ENCODE measurements at places on chromosomes 5 and 9.

GRCh38 chr9:69476016-69476415 lies 151.0 kb downstream of the ENTREP1 start:
- no peak for DNase-seq

GRCh38 chr9:82445556-82445955 lies 457.0 kb downstream of the SPATA31D1 start:
- no peak for DNase-seq

GRCh38 chr9:78278177-78278777 lies 18.6 kb upstream of the PSAT1 start:
- no peak for DNase-seq

DNA sequence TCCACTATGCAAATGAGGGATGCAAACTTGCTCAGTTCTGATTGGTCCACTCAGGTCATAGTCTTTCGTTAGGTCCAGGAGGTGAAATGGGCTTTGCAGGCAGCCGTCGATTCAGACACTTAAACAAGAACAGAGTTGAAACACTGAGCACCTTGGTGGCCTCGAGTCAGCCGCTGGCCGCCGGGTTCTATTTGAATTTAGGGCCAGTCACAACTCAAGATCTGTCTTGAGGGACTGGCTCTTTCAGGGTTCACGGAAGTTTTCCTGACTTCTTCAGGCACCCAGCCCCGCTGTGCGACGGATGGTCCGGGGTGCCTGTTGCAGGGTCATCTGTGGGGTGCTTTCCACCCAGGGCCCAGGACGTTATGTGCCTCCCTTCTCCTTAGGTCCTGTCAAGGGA lies 412.8 kb upstream of the IRX4 start:
- no peak for DNase-seq

DNA sequence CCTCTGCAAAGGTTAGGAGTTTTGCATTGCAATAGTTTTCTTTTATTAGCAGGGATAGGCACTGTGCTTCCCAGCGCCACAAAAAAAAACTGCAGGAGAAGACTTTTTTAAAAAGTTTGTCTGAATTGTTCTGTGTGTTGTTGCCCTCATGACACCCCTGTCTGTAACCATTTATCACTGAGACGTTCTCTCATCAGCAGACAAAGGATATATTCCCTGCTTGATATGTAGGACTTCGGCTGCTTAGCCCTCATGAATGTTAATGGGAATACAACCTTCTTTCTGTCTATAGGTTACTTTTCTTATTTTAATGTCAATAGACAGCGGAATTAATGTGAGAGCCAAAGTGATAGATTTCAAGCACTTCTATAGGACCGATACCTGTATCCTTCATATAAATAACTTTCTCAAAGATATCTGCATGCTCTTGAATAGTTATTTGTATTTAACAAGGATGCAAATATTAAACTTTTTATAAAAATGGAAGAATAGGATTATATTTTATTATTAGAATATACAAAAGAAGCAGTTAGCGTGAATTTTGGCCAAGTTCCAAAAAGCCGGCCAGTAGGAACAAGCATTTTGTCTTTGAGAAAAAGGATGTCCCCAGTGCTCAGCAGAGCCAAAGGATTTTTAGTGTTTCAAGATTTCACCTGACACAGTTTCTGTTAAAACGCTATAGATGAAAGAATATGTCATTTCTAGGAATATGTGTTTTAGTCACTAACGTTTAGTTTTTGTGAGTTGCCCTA lies 1.5 kb upstream of the LYSMD3 start:
- DNase-seq: no peak

DNA sequence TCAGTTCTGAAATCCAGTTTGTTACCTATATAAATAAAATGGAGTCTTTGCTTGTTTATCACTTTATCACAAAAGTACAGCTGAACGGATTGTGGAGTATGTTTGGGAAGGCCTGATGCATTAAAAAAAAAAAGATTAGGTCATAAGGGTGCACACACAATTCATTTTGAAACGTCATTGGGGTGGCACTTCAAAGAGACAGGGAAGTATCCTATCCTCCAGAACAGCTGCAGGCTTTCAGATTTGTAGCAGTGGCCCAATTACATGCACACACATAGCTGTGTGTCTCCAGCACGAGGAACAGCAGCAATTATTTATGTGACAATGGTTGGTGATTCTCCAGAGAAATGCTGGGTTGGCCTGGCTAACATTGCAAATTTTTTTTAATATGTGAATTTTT lies 46.8 kb upstream of the FER start:
- no peak for DNase-seq

- no peak for DNase-seq
These were observed 17.4 kb downstream of the EGR1 start for GRCh38 chr5:138482638-138483037.

DNA sequence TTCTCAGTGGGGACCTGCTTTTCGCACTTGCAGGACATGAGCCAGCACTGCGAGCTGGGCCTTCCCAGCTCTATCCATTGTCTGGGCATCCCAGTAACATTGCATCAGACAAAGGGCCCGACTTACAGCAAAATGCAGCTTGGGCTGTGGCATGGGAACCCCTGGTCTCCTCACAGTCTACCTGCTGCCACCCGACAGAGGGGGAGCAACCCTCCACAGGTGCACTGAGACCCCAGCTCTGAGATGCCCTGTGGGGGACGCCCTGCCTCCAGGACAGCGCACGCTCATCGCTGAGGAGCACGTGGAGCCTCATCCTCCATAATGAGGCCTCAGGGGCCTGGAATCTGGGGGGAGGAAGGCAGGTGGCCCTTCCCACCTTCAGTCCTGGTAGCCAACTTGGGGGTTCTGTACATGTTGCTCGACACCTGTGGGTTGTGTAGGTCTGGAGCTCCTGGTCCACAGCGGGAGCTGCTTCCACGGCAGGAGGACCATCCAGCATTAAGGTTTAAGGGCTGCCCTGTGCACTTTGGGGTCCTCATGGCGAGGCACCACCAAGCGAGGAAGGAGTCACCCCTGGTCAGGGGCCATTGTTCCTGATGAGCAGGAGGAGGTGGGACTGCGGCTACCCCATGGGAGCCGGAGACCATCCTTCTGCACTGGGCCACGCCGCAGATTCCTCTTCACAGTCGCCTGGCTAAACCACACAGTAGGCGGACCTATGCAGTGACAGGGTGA lies 376.5 kb upstream of the IRX1 start:
- DNase-seq: no peak

GRCh38 chr5:74295676-74296075 lies 344.9 kb downstream of the ENC1 start:
- DNase-seq: no peak

DNA sequence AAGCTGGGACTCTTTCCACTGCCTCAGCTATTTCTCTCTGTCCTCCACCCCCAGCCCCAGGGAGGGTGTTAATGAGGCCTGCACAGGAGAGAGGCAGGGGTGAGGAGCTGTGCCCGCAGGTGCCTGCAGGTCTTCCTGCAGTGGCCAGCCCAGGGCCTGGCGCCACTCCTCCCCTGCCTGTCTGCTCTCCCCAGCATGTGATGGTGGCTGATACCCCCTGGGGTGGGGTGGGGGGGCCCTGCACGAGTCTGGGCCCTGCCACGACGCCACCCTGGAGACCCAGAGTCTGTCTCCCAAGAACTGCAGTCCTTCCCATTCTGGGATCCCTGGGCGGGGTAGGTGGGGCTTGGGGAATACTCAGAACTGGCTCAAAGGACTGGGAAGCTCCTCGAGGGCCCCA lies 166.4 kb upstream of the SMIM23 start:
- DNase-seq: no peak

- DNase-seq: no peak
These were observed 542.6 kb downstream of the CSNK1G3 start for GRCh38 chr5:124054564-124054963.

- no peak for DNase-seq
These were observed 262.5 kb downstream of the NFIB start for GRCh38 chr9:14051419-14051818.

DNA sequence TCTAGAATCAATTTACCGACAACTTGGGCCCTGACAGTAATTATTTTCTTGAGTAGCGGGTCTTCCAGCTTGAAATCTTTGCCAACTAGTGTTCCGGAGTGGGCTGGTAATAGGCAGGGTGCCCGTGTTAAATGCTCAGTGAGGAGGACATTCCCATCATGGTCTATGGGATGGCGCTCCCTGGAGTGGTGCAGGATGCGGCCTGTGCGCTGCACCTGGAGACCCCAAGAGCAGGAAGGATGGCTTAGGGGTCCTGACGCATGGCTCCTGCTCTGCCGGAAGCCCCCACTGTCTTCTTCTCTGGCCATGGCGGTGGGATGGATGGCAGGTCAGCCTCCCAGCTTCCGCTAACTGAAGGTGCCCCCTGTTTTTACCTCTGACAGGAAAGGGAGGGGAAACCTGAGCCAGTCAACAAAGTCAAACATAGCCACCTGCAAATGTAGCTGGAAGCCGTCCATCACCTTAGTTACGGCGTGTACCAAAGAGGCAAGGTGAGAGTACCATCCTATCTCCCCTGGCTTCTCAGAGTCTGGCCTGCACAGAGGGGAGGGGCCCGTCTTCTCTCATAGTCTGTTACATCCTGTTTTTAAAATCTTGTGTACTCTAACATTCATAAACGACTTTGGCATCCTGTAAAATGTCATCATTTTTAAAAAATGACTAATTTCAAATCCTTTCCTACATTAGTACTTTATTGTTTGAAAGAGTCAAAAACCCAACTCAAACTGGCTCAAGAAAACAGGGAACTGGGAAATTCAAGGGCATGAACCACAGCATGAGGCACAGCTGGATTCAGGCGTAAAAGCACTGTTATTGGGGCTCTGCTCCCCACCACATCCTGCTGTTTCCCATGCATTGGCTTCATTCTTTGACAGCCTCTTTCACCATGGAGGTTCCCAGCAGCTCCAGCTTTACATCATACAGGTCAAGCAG lies 28.5 kb upstream of the UNC5A start:
- no peak for DNase-seq

DNA sequence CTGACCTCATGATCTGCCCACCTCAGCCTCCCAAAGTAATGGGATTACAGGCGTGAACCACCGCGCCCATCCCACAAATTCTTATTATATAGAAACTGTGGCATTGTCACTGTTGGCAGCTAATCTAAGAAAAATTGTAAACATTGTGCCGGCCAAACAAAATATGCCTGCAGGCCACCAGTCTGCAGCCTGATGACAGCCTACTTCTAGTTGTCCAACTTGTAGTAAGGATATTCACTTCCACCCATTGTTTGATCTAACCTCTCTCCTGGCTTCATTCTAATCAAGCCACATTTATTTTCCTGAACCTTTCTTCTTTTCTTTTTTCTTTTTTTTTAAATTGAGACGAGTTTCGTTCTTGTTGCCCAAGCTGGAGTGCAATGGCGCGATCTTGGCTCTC lies 13.7 kb upstream of the TMED9 start:
- DNase-seq: no peak

DNA sequence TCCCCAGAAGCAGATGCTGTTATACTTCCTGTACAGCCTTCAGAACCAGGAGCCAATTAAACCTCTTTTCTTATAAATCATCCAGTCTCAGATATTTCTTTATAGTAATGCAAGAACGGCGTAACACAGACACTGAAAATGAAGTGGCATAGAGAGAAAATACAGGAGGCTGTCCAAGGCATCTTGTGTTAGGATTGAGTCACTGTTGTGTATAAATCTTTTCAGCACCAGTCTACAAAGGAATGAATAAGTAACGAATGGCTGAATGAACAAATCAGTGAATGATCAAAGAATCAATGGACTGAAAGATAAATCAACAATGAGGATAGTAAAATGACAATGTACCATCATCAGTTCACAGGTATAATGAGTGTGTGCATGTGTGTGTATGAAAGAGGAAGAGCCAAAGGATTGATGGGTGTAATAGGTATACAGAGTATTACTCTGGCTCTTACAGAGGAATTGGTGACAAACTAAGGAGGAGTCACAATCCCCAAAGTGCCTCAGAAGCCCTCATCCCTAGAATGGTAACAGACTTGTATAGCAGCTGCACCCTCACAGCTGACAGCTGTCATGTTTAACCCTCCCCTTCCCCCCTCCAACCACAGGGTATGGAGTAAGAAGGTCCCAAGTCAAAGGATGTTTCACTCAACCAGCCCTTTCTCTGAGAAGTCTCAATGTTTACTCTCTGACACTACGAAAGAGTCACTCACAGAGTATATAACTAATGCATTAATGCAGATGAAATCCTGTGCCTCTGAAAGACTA lies 29.8 kb upstream of the MIER3 start:
- no peak for DNase-seq

GRCh38 chr5:5050801-5051200 lies 89.3 kb upstream of the ADAMTS16 start:
- no peak for DNase-seq

DNA sequence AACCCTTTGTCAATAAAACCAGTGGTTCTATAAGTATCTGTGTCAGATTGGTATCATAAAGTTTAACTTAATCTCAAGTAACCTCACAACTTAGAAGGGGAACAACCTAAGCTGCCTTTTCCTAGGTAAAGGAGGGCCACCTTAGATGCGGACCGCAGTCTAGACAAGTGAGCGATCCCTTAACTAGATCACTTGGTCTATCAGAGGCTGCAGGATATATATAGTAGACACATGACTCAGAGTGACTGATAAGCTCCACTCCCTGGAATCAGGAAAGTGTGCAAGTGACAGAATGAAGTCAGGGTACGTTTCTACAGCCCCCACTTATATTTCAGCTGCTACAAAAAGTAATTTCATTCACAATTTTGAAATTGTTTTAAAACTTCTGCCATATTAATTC lies 7.4 kb downstream of the REEP5 start:
- no peak for DNase-seq
